LHCN-M2 (cell line): ENCODE measurements at places on chromosomes 1 and 21. TPM values are rescaled to one million over a fixed set of nuclear protein-coding genes. Genes with fewer than 3 reads are reported as not detected.

The LCE3E gene
- total RNA-seq, result not detected in 2 replicates

The COL8A2 gene
- 0.11 and 0.26 TPM in 2 replicates for total RNA-seq

The WNT9A gene
- total RNA-seq, result 3.5 and 4.3 TPM in 2 replicates

The ATP5PF gene
- total RNA-seq, result 106 and 114 TPM in 2 replicates

The KCTD3 gene
- total RNA-seq, result 34.8 and 42.1 TPM in 2 replicates

The ACTA1 gene
- 0.34 TPM in 1 of 2 replicates, not detected in the other for total RNA-seq

The CGN gene
- 0.06 and 0.34 TPM in 2 replicates for total RNA-seq

The AMY1B gene
- not detected in 2 replicates for total RNA-seq

The OR2T11 gene
- total RNA-seq, result not detected in 2 replicates

The DAB1 gene
- total RNA-seq, result not detected in 2 replicates

The CYP4Z1 gene
- not detected in 2 replicates for total RNA-seq

The OR6K3 gene
- total RNA-seq, result not detected in 2 replicates

The NR1I3 gene
- total RNA-seq, result not detected in 2 replicates

The TAS1R3 gene
- 0.06 TPM in 1 of 2 replicates, not detected in the other for total RNA-seq

The PLA2G2F gene
- not detected in 2 replicates for total RNA-seq

The RNF186 gene
- total RNA-seq, result not detected in 2 replicates

The UBE2U gene
- total RNA-seq, result not detected in 2 replicates

The HMGCS2 gene
- not detected in 2 replicates for total RNA-seq

The LIPI gene
- total RNA-seq, result not detected in 2 replicates

The RNF187 gene
- total RNA-seq, result 82.1 and 96.6 TPM in 2 replicates

The SPRR2E gene
- not detected in 2 replicates for total RNA-seq

The PGLYRP3 gene
- total RNA-seq, result not detected in 2 replicates

The LCA5L gene
- total RNA-seq, result 0.58 and 0.98 TPM in 2 replicates
